Posterior cingulate gyrus (tissue), 11 donors: ENCODE measurements at places on chromosomes 3 and 15.
A peak's percentile ranks its signal among the peaks of the same experiment; 100 is the strongest.

GRCh38 chr3:175518459-175518858, 659.3 kb downstream of the NAALADL2 start:
- DNase-seq = no peak

GRCh38 chr15:81115054-81115939, 18.8 kb upstream of the CFAP161 start:
- DNase-seq = no peak

DNA sequence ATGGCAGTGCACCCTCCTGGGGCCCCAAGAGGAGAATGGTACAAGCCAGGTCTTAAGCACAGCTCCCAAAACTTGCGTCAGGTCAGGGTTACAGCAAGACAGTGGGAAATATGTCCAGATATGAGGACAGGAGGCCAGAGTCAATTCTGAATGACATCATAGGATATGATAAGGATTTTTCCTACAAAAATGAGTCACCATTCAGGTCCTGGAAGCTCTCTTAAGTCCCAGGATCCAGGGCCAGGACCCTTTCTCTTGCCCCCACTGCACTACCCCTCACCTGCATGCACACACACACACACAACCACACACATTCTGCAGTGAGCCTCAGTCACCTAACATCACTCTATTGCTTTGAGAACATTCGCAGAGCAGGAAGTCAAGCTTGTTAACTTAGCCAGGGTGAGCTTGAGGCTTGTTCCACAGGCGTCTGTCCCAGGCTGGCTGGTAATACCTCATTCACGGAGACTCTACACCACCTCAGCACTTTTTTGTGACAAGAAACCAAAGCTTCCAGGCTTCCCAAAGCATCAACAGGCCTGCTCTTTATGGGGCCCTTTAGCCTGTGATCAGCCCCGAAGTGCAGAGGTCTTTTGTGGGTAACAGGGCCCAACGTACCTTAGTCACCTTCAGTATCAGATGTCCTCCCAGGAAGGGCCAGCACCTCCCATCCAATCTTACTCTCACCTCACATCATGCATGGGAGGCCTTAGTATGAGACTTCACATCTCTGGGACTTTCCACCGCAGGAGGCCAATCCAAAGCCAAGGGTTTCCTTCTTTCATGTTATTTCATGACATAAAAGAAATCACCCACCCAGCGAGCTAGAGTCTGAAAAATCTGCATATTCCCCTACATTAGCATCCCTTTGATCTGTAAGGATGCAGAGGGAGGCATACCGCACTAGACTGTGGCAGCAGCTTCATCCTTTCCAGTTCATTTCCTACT, 74.0 kb upstream of the LIPC start:
- no peak for DNase-seq

- DNase-seq = no peak
These were observed 87.0 kb upstream of the LMOD3 start for GRCh38 chr3:69209413-69209812.

- DNase-seq = no peak
These were observed 49.8 kb upstream of the DCLK3 start for GRCh38 chr3:36814066-36814717.

DNA sequence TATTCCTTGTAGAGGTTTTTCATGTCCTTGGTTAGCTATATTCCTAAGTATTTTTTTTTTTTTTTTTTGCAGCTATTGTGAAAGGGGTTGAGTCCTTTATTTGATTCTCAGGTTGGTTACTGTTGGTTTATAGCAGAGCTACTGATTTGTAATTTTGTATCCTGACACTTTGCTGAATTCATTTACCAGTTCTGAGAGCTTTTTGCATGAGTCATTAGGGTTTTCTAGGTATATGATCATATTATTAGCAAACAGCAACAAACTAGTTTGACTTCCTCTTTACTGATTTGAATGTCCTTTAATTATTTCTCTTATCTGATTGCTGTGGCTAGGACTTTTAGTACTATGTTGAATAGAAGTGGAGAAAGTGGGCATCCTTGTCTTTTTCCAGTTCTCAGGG, 737.4 kb downstream of the ZNF385D start:
- DNase-seq = no peak

DNA sequence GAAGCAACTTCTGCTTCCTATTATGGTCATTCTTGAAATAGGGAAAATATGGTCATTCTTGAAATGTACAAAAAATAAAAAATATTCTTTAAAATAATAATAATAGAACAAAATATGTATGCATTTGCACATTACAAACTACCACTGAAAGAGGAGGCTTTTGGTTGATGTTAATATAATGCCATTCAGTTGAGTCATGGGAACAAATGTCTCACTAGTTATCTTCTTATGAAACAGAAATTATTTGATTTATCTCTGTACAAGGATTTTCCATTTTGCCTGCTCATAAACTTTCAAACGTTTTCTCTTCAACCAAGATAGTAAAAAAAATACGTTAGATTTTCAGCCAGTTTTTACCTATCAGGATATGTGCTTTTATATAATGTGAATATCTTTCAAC, 1662.7 kb downstream of the OTOL1 start:
- DNase-seq = no peak

GRCh38 chr3:114379266-114379665, 85.4 kb downstream of the TIGIT start:
- DNase-seq = no peak

DNA sequence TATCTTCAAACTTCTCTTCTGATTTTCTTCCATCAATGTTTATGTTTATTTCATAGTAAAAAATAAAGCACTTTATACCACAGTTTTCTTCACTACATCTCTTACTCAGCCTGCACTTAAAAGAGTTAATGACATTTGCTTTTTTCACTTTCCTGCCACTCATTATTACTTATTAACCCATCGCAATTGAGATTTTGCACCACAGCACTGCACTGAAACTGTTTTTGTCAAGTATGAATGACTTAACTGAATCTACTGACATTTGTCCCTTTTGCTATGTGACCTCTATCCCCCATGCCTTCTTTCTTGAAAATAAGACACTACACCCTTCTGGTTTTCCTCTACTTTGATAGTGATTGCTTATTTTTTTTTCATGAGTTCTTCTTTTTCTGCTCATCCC, 739.7 kb upstream of the DPPA4 start:
- DNase-seq = no peak

GRCh38 chr15:101501703-101502373, 12.3 kb upstream of the PCSK6 start:
- DNase-seq = peak; percentile 52

GRCh38 chr3:55819005-55819404, 331.9 kb upstream of the WNT5A start:
- DNase-seq = no peak

GRCh38 chr15:25770031-25770430, 93.1 kb downstream of the ATP10A start:
- no peak for DNase-seq

DNA sequence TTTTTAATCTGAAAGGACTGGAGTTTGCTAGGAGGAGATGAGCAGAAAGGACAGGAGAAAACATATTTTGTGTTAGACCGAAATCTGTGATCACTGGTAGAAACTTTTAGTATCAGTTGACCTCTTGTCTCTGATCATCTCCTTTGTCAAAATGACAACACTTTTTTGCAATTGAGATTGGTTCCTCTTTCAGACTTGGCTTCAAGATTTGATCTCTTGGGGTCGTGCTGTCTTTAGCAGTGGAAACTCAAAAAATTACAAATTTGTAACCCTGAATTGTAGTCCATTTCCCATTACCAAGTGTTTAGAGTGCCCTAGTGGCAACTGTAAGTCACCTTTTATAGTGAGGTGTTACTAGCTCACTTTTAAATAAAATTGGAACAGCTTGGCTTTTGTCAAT, 107.4 kb downstream of the KLHL25 start:
- no peak for DNase-seq

GRCh38 chr15:94480289-94480834, 249.0 kb downstream of the MCTP2 start:
- DNase-seq = no peak

DNA sequence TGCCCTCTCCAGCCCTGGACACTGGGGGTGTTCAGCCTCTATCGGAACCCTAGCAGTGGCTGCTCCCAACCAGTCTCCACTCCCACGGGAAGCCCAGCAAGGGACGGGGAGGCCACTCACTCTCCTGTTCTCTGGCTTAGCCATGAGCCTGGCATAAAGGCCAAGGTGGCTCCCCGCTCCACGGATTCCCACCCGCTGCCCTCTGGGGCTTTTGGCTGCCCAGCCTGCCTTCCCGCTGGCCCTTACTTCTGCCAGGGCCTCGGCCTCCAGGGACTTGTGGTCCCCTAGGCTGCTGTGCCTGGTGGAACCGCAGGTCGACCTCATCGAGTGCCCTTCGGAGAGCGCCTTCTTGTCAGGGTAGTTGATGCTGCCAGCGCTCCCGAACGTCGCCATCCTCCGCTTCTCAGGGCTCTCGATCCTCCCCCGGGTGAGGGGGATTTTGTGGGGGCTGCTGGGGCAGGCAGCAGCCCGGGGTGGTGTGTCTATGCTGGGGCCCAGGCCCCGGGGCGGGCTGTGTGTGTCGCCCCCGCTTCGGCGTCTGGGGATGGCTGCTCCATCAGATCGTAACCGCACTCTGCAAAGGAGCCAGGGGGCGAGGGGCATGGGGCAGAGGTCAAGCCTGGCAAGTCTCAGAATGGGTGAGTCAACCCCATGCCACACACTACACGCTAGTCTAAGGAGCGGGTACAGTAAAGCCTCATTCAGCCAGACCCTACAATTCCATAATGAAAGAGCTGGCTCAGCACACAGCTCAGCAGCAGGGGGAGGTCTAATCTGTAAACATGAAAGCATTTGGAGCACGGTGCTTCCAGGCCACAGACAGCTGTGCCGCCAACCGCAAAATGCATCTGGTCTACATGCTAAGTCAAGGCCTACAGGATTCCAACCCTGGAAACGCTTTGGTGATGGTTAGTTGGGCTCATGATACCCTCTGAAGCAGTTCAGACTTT, 27.3 kb upstream of the RAD18 start:
- no peak for DNase-seq

GRCh38 chr15:90419738-90420406, 31.8 kb downstream of the IQGAP1 start:
- DNase-seq = no peak

- DNase-seq = no peak
These were observed 280.8 kb upstream of the UBE2E2 start for GRCh38 chr3:22922317-22922716.

DNA sequence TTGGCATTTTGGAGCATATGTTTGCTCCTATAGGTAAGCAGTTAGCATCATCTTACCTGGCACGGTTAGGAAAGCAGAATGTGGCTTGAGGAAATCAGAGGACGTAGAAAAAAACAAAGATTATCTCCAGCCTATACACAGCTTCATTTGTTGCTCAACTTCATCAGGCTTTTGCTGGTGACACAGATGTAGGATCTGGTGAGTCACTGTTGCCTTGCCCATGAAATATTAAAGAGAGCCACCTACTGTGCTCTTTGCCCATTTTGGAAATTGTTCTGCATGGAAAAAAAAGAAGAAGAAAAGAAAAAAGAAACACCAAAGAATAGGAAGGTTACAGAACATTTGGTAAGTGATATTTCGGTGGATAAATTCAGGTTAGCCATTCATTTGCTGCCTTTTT, 3.8 kb downstream of the IL1RAP start:
- no peak for DNase-seq

- peak; percentile 11 for DNase-seq
These were observed 31.0 kb upstream of the ZCWPW2 start for GRCh38 chr3:28317438-28318022.

DNA sequence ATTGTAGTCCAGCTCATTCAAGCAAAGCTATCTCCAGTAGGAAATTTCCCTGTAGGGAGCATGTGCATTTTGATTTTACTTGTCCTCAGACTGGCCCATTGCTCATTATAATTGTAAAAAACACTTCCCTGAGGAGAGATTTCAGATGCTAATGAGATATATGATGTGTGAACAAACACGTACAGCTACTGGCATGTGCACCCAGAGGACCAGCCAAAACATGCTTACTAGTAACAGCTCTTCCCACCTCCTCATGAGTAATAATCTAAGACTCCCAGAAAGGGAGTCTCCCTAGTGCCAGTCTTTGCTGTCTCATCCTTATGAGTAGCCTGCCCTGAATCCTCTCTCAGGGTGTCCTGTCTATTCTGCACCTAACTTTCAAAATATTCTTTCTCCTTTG, 43.4 kb downstream of the FBXO22 start:
- no peak for DNase-seq

DNA sequence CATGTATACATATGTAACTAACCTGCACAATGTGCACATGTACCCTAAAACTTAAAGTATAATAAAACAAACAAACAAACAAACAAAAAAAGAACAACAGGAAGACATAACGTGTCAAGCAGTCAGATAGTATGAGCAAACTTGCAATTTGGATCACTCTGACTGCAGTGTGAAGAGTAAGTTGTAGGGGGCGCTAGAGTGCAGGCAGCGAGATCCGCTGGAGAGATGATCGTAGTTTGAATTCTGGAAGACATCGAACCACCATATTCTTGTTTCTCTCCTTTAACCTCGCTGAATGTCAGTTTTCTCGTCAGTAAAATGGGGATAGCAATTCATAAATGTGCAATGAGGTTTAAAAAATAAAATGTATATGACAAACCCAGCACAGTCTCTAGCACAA, 165.2 kb upstream of the LMCD1 start:
- no peak for DNase-seq

DNA sequence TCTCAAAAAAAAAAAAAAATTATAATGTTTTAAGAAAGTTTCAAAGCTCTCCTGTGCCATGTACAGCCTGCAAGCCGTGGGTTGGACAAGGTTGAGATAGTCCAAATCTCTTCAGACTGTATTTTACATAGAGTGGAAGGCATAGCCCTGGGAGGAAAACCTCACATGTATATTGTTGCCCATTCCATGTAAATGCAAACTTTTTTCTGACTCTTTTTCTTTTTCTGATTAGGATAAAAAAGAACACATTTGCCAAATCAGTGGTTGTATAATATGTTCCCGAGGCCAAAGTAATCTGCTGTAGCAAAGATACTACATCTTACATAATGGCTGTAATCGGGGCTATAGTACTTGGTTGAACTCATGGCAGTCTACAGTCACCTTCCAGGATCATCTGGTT, 35.7 kb upstream of the UBL7 start:
- DNase-seq = no peak

- DNase-seq = no peak
These were observed 1476.9 kb downstream of the SI start for GRCh38 chr3:163601426-163601825.

GRCh38 chr3:147472846-147473245, 63.7 kb downstream of the ZIC1 start:
- no peak for DNase-seq

DNA sequence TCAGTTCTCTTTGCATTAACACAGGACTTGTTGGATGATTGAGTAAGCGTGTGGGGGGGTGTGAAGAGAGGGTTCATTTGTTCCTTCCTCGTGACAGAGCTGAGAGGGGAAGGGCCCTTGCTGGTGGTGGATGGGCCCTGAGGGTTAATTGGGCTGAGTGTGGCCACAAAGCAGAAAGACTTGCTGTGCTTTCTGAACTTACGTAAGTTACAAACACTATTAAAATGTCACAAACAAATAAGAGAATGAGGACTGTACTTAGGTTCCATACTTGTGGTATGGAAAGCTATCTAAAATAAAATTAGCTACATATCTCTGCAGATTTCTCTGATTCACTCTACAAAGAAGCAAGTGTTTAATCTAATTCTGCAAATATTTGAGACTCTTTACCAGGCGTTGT, 231.3 kb downstream of the LPP start:
- DNase-seq = no peak
